SK-MEL-5 (cell line): ENCODE measurements at places on chromosomes 3 and 15. TPM values are rescaled to one million over a fixed set of nuclear protein-coding genes. Genes with fewer than 3 reads are reported as not detected.

The PGBD4 gene
- total RNA-seq: 3.0 TPM in 2 replicates

The GOLGA6B gene
- not detected in 2 replicates for total RNA-seq

The SPINT1 gene
- 0.32 and 1.4 TPM in 2 replicates for total RNA-seq

The CILP gene
- 0.13 TPM in 1 of 2 replicates, not detected in the other for total RNA-seq

The SPPL2A gene
- total RNA-seq: 140 and 152 TPM in 2 replicates

The GPR87 gene
- total RNA-seq: not detected in 2 replicates

The KCNMB3 gene
- 0.37 and 0.58 TPM in 2 replicates for total RNA-seq

- no peak for DNase-seq
Observed at GRCh38 chr15:36005542-36005941, 459.6 kb upstream of the DPH6 start.

- peak; percentile 39 for DNase-seq
Observed at GRCh38 chr3:171351676-171352075, 108.5 kb downstream of the TNIK start.
